Activated CD8-positive, alpha-beta memory T cell treated with anti-CD3 and anti-CD28 coated beads for 4 hours (primary cell): ENCODE measurements at places on chromosomes 11 and 22.

GRCh38 chr22:44407171-44407986, 90.7 kb downstream of the RTL6 start:
- no peak for DNase-seq

GRCh38 chr11:121455115-121455514, 2.3 kb upstream of the SORL1-AS1 start:
- DNase-seq: no peak

GRCh38 chr22:17009640-17010291, 1.7 kb upstream of the GAB4 start:
- DNase-seq: no peak

DNA sequence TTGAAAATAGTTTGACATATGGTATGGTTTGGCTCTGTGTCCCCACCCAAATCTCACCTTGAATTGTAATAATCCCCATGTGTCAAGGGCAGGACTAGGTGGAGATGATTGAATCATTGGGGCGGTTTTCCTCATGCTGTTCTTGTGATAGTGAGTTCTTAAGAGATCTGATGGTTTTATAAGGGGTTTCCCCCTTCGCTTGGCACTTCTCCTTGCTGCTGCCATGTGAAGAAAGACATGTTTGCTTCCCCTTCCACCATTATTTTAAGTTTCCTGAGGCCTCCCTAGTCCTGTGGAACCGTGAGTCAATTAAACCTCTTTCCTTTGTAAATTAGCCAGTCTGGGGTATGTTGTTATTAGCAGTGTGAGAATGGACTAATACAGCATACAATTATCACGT, 7.7 kb downstream of the KCTD21 start:
- no peak for DNase-seq

- no peak for DNase-seq
Measured at GRCh38 chr11:35579557-35580396, 38.5 kb upstream of the FJX1 start.

DNA sequence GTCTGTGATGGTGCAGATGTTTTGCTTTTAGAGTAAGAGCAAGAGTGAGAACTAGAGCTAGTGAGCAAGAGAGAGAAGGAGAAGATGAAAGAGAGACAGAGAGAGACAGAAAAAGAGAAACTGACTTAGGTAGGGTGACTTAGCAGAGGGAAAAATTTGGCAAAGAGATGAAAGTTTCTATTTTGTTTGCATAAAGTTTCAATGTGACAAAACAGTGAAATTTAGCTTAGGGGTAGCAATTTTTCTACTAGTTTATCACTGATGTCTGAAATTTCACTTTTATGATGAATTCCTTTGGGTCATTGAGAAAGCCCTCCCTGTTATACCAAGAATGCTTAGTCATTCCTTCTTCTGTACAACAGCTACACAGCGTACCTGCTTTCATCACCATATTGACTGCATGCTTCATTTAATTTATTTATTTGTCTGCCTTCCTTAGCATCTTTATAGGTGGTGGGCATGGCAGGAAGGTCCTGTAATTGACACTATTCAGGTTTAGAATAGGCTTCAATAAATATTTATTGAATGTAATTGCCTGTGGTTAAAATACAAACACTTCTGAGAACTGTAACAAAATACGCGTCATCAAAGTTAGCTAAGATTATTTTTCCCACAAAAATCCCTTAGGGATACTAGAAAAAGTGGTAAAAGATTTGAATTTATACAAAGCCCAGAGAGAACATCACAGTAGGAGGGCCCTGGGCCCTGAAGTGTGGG, 19.9 kb upstream of the CTSC start:
- no peak for DNase-seq

- DNase-seq: no peak
Measured at GRCh38 chr11:61635787-61636186, 44.4 kb upstream of the DAGLA start.

DNA sequence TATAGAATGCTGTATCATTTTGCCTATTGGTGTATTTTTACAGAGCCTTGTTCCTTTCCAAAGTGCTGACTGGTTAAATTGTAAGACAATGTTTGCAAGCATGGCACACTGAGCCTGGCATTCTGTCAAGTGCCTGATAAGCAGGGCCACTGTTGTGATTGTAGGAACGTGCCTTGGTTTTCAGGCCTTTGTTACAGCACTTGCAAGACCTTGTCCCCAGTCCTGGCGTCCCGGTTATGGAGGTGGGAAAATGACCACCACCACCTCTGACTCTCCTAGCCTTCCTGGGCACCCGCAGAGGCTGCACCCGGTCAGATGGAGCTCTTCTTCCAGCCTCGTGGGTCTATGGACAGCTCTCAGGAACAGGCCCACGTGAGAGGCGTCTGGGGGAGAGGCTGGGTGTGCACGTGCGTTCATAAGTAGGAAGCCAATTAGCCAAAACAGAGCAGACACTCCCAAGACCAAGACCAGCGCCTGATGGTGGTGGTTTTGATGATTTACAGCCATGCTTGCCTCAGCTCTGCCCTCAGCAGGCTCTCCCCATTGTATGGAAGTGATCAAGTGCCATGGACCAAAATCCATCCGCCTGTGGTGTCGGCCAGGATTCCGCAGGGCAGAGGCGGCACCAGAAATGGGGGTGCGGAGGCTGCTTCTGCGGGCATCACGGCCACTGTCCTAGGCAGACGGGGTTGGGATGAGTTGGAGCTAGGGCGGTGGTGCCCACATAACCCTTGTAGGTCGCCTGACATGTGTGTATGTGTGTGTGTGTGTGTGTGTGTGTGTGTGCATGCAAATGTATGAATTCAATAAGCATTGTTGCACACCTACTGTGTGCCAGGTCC, 89.8 kb downstream of the RTL6 start:
- no peak for DNase-seq

- DNase-seq: no peak
Measured at GRCh38 chr11:57163160-57163868, 18.4 kb upstream of the LRRC55 start.
